ENCODE measurements at places on chromosomes 12 and 14.

DNA sequence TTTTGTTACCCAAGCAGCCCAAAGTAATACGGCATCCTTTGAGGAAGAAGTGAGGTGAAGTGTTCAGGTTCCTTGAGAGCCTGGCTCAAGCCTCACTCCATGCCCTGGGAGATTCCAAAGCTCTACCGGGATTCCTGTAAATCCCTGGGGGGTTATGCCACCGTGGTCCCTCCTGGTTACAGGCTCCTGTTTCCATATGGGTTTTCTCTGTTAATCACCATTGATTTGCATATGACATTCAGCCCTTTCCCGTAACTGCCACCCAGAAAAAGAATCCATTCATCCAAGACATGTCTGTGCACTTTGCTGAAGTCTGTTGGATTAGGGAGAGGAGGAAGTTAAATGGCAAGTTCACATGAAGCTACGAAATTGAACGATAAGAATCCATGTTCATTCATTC lies 27.9 kb upstream of the CCDC60 start:
- DNase-seq: no peak

DNA sequence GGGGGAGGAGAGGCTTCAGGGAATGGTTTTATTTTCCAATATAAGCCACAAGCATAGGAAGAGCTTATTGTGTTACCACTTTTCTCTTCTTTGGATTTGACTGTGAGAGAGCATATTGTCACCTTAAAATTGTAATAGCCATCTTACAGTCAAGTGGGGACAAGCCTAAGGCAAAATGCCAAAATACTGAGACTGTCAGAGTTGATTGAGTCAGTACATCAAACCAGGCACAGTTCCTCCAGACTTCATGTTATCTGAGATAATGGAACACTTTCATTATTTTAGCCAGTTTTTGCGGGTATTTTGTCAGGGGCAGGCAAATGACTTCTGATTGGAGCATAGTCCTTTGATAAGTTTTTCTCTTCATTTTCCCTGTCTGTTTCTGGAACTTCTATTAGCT lies 19.5 kb upstream of the NUBPL start:
- no peak for DNase-seq

- no peak for DNase-seq
These were observed 417.6 kb downstream of the NOVA1 start for GRCh38 chr14:26180221-26180620.

DNA sequence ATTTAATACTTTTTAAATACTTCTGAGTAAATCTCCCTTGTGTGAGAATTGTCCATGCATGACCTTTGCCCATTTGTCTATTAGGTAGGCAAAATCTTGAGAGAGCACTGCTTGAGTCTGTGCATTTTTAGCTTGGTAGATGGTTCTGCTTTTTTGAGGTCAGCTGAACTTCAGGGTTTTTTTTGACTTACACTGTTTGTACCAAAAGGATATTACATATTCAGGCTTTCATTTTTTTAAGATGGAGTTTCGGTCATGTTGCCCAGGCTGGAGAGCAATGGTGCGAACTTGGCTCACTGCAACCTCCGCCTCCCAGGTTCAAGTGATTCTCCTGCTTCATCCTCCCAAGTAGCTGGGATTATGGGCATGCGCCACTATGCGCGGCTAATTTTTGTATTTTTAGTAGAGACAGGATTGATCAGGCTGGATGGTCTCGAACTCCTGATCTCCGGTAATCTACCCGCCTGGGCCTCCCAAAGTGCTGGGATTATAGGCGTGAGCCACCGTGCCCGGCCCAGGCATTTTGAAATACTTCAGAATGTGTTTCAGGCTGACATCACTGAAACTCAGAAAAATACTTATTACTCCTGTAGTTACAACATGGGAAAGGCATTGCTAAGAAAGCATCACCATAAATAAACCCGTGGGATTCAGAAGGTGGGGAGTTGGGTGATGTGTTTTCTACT lies 11.1 kb downstream of the RASSF3 start:
- no peak for DNase-seq

GRCh38 chr14:47490353-47490752 lies 185.1 kb downstream of the MDGA2 start:
- DNase-seq: no peak

DNA sequence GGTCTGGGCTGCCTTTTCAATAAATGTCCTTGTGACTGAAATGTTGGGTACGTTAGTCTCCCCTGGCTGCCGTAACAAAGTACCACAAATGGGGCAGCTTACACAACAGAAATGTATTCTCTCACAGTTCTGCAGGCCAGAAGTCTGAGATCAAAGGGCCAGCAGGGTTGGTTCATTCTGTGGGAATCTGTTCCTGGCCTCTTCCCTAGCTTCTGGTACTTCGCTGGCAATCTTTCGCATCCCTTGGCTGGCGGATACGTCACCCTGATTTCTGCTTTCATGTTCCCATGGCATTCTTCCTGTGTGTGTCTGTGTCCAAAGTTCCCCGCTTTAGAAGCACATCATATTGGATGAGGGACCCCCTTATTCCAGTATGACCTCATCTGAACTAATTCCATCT lies 95.8 kb upstream of the NCOR2 start:
- DNase-seq: no peak

- DNase-seq: peak; percentile 49
These were observed 16.2 kb downstream of the TWF1 start for GRCh38 chr12:43789941-43790340.

GRCh38 chr12:65640489-65640901 lies 183.8 kb upstream of the HMGA2 start:
- DNase-seq: no peak

- no peak for DNase-seq
These were observed 12.1 kb downstream of the CRADD start for GRCh38 chr12:93689076-93689834.

- DNase-seq: no peak
These were observed 83.2 kb downstream of the ITPK1 start for GRCh38 chr14:93032421-93032936.

GRCh38 chr12:45377815-45378214 lies 161.9 kb downstream of the ANO6 start:
- DNase-seq: no peak

GRCh38 chr14:26833621-26834176 lies 235.9 kb upstream of the NOVA1 start:
- no peak for DNase-seq

GRCh38 chr12:108047071-108047550 lies 82.0 kb upstream of the WSCD2 start:
- no peak for DNase-seq

DNA sequence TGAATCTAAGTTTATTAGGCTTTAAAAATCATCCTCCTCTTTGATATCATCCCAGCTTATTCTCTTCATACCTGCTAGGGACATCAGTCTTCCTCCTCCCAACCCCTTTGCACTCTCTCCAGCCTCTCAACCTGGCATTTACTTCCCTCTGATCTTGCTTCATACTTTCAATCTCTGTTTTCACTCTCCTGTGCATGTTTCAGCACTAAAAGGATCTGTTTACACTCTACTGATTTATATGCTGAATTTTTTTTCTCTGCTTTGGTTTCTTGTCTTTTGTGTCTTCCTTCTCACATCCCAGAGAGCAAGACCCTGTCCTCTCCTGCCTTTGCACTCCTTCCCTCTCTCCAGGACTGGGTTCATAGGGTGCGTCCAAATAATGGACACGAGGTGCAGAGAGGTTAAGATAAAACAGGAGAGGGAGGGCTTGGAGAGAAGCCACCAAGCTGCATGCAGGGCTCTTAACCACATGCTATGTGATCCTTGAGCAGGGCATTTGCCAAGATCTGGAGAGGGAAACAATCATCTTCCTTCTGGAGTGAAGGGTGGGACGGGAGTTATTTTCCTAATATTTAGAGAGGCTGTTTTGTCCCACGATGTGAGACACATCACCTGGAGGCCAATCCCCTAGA lies 3.0 kb upstream of the CISTR start:
- no peak for DNase-seq

DNA sequence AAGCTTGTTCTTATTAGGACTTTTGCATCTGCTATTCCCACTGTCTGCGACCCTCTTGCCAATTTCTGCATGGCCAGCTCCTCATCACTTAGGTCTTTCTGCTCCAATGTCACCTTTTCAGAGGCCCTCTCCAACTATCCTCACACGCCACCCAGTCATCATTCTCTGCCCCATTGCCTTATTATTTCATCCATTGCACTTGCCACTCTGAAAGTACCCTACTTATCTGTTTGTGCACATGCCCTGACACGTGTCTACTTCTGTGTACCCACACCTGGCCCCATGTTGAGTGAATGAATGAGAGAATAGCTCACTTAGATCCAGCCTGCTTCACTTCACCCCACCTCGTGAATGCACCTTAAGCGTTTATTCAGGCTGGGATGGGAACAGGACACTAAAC lies 218.7 kb upstream of the TBX3 start:
- DNase-seq: no peak

DNA sequence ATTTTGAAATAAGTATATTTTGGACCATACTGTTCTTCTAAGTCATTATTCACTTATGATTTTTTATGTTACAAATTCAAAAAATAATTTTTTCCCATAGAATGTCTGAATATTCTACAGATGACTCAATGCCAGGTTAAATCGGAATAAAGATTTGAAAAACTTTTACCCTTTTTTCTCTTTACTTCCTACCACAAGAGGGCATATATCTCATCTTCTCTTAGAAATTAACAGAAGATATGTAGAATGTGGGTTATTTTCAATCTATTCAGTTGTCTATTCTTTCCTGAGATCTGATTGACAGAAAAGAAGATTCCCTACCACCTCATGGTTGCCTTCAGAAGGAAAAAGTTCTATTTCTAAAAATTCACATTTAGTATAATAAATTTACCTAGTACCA lies 53.0 kb upstream of the KITLG start:
- DNase-seq: no peak

DNA sequence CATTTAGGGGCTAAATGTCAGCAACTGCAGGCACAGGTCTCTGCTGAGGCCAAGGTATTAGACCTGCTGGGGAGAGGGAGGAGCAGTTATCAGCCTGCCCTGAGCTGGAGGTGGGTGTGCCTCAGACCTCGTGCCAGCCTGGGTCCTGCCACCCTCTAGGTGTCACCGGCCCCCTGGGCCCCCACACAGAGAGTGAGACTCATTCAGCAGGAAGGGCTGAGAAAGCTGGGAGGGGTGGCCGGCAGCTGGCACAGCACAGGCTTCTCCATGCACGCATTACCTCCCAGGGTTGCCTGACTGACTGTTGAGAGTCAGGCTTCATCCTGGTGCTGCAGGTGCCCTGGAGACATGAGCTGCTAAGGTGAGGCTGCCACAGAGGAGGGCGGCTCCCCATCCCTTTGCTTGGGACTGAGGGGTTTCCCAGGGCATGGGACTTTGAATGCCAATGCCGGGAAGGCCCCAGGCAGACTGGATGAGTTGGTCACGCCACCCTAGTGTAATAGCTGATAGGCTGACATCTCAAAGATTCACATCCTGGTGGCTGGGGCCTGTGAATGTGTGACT lies 75.3 kb upstream of the C14orf180 start:
- DNase-seq: no peak

DNA sequence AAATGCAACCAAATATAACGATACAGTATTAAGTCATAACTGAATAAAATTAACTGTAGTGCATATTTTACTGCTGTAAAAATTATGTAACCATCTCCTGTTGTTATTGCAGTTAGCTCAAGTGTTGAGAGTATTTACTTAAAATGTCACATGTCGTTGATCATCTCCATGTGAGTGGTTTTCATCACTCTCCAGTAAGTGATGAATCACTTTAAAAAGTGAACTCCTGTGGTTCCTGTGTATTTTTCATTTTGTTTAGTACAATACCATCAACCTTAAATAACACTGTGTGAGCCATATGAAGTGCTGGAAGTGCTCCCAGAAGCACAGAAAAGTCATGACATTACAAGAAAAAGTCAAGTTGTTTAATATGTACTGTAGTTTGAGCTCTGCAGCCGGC lies 104.7 kb upstream of the SLCO1B1 start:
- DNase-seq: no peak

DNA sequence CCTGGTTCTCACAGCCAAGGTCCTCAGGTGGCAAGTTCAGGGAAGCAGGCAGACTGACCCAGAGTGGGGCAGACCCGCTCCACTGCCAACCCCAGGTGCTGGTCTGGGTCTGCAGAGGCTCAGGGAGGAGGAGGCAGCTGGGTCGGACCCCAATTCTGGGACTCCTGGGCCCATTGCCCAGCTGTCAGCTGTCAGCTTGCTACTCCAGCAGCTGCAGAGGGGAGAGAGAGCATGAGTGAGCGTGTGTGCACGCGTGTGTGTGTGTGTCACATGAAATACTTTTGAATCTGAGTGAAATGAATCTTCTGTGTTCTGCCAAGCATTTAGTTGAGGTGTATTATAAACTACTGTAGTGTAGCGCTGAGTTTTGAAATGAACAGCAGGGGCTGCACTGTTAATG lies 30.8 kb downstream of the XRCC3 start:
- DNase-seq: no peak

- no peak for DNase-seq
These were observed 485 bp upstream of the PNMA1 start for GRCh38 chr14:73714656-73715081.

DNA sequence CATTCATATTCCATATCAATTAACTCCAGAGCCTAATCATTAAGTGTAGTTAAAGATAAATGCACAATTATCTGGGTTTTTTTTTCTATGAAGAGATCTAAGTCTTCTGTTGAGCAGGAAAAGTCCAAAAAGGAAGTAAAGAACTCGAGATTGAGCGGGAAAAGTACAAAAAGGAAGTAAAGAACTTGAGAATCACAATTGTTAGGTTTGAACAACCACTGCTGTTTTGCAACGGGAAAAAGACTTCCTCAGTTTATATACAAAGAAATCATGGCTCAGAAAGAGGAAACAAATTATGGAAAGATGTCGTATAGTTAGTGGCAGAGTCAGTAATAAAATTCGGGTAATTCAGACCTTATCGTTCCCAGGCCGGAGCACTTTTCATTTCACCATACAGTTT lies 63.3 kb downstream of the PPP1R12A start:
- DNase-seq: no peak

- DNase-seq: no peak
These were observed 32.4 kb upstream of the SLC17A8 start for GRCh38 chr12:100324498-100324897.

DNA sequence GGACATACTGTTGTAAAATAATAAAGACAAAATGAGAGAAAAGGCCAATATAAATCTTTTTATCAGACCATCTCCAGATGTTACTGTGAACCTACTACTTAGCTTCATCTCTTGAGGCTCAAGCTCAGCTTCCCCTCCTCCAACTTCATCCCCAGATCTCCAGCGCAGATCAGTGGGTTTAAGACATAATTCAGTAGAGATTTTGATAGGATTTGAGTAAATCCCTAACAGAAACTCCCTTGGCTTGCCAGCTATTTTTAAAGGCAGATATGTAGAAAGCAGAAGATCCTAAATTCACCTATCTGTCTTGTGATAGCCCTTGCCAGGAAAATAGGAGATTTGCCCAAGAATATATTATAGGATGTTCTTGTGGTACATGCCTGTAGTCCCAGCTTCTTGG lies 236.7 kb downstream of the FBXL14 start:
- DNase-seq: no peak

DNA sequence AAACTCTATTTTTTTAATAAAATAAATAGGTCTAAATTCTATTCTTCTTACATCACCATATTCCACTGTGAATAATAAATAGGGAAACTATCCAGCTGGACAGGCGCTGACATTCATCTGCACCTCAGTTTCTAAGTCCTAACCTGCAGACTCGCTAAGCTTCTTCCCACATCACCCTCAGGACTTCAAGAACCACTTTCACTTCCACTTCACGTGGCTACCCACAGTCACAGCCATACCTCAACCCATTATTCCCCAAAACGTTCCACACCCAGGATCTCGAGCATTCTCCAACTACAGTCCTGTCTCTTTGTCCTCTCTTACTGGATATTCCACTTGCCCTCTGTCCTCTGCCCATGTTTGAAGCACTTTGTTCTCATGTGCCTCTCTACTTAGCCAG lies 71.1 kb downstream of the C2CD5 start:
- DNase-seq: no peak

- DNase-seq: no peak
These were observed 134.0 kb downstream of the GPR135 start for GRCh38 chr14:59331217-59331616.

Measured in epithelial cell of proximal tubule (primary cell).